Caki2 (cell line): ENCODE measurements at places on chromosomes 1 and 21. TPM values are rescaled to one million over a fixed set of nuclear protein-coding genes. Genes with fewer than 3 reads are reported as not detected.

GRCh38 chr1:209616366-209617046 is 33.0 kb downstream of the CAMK1G start:
- no peak for DNase-seq

DNA sequence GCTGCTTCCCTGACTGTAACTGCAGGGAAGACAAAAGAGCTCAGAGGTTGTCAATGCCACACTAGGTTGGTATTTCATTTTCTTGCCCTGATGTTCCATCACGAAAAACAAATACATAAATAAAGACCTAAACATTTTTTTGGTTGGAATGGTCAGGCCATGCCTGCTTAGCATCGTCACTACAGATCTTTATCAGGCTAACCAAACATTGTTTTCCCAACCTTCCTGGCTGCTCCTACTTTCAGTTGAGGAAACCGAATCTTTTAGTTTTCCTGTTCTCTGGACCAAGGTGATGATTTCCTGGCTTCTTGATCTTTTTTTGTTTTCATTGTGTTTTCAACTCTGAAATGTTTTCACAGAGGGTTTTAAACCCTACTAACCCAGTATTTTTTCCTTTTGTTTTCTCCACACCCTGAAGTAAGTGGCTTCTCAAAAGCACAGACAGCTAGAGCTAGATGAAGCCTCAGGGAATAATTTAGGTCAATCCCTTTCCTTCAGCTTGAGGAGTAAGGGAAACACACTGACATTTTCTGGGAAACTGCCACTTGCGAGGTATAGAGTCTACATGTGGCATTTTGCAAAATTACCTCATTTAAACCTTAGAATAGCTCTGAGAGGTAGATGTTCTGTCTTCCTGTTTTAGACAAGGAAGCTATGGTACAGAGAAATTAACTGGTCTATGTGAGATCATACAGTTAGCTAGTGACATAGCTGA is 67.2 kb upstream of the CNN3 start:
- DNase-seq = no peak

- peak; percentile 80 for DNase-seq
These were observed 2.9 kb downstream of the TRIM63 start for GRCh38 chr1:26064553-26064952.

DNA sequence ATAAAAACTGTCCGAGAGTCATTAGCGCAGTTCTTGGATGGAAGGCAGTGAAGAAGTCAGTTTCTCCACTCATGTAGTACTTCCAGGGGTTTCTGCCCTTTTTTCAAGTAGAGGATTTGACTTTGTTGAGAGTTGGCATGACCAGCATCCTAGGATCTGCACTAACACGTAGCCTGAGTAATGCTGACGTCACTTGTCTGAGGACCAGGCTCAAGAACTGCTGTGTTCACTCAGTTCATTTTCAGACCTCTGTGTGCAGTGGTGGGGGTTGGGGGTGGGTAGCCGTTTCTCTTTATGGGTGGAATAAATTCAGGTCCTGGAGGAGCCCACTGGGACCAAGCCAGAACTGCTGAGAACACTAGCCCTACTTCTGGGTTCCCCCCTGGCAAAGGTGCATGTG is 53.3 kb downstream of the MRPS6 start:
- no peak for DNase-seq

GRCh38 chr1:94335950-94336349 is 82.2 kb upstream of the ABCD3 start:
- DNase-seq = peak; percentile 71

KRTAP19-6 gene
- not detected in 2 replicates for total RNA-seq

PEX19 gene
- total RNA-seq = 42.1 and 44.9 TPM in 2 replicates

GBP6 gene
- not detected in 2 replicates for total RNA-seq

SRSF11 gene
- 51.2 and 76.2 TPM in 2 replicates for total RNA-seq

TENT5C gene
- 0.07 TPM in 1 of 2 replicates, not detected in the other for total RNA-seq

DENND2C gene
- 0.26 and 0.84 TPM in 2 replicates for total RNA-seq

PSMD4 gene
- 266 and 273 TPM in 2 replicates for total RNA-seq
